Stimulated activated CD8-positive, alpha-beta memory T cell treated with anti-CD3 and anti-CD28 coated beads, Interleukin-15, amount 100 ng/mL, for 24 hours (primary cell): ENCODE measurements at places on chromosomes 4 and X.

DNA sequence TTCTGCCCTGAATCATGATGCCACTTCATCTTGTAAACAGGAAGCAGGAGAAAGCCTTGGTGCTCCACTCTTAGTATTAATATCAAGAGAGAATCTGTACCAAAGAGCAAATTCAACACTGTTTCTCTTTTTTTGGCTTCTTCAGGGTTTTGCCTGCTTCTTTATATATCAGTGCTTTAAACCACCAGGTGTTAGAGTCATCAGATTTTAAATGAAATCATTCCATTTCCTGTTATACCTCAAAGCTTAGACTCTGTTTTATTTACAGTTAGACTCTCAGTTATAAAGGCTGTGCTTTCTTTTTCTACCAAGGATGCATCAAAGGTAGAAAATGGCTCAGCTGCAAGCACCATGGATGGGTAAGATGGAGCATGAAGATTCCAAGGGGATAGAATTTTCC is 350.9 kb downstream of the CAMK2D start:
- DNase-seq = no peak

GRCh38 chr4:115763051-115763450 is 649.6 kb upstream of the NDST4 start:
- no peak for DNase-seq

- DNase-seq = no peak
Observed at GRCh38 chr4:78310007-78310739, 241.4 kb upstream of the ANXA3 start.

- no peak for DNase-seq
Observed at GRCh38 chrX:119682019-119682989, 10.7 kb downstream of the SEPTIN6 start.

DNA sequence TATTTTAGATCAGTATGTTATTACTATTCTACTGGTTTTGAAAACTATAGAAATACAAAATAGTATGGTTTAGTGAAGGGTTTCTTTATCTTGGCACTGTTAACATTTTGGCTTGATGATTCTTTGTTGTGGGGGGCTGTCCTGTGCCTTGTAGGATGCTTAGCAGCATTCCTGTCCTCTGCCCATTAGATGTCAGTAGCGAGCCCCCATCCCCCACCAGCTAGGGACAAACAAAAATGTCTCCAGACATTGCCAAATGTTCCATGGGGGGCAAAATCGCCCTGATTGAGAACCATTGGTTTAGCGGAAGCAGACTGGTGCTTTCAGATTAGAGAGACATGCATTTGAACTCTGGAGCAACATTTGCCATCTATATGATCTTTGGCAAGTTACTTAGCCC is 23.3 kb downstream of the SPARCL1 start:
- no peak for DNase-seq

DNA sequence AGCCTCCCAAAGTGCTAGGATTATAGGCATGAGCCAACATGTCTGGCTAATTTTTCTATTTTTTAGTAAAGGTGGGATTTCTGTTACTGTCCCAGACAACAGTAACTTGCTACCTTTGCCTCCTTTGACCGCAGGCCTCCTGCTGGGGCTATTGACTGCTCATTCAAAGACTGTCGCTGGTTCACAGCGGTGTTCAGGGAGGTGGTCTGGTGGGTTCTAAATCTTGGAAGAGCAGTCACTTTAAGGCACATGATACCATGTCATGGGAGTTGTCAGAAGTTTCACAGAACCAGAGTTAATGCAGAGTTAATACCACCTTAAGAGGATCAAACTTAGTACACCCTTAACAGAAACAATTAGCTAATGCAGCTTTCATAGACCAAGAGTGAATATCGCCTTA is 3.8 kb downstream of the ASMT start:
- no peak for DNase-seq

- DNase-seq = no peak
Observed at GRCh38 chr4:76296286-76296820, 10.2 kb upstream of the STBD1 start.

DNA sequence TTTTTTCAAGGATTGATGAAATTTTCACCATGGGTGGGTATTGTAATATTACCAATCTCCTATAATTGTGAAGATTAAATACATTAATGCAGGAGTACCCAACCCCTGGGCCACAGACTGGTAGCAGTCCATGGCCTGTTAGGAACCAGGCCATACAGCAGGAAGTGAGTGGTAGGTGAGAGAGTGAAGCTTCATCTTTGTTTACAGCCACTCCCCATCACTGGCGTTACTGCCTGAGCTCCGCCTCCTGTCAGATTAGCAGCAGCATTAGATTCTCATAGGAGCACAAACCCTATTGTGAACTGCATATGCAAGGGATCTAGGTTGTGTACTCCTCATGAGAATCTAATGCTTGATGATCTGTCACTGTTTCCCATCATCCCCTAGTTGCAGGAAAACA is 15.1 kb downstream of the RAPGEF2 start:
- DNase-seq = no peak

- no peak for DNase-seq
Observed at GRCh38 chr4:52664479-52664878, 5.4 kb upstream of the USP46 start.

DNA sequence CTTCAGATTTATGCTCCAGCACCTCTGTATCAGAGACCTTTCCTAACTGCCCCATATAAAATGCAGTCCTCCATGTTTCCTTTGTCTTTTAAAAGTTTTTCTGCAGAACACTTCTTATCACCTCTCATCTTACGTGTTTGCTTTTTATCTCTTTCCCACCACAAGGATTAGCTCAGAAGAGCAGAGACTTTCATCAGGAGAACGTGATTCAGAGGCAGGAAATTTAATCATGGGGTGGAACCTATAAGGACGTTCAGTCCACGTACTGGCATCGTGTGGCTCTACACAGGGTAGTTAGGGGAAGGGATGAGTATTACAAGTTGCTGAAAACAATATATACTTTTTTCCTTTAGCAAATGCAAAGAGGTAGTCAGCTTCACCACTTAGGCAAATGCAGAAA is 98.7 kb downstream of the SORBS2 start:
- no peak for DNase-seq

GRCh38 chr4:165472943-165473676 is 94.3 kb downstream of the CPE start:
- DNase-seq = no peak

- peak; percentile 93 for DNase-seq
Observed at GRCh38 chr4:39365830-39366771, at the start of gene RFC1. RFC1 (minus strand) TSS chr4:39366362; CDS start chr4:39366241, 121 bp downstream.

- no peak for DNase-seq
Observed at GRCh38 chrX:100316987-100317386, 93.1 kb downstream of the PCDH19 start.

DNA sequence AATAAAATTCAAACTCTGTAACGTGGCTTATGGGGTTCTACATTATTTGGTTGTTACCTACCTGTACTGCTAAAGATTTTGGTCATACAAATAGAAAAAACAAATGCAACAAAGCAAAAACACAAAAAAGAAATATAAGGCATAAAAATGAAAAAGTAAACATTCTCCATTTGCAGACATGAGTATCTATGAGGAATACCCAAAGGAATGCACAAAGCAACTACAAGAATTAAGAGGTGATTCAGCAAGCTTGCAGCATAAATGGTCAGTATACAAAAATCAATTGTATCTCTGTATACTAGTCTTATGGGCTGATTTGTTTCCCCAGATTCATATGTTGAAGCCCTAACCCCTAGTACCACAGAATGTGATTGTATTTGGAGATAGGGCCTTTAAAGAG is 3.6 kb upstream of the PDE5A start:
- DNase-seq = no peak
